ENCODE measurements at places on chromosomes 2 and 18.
A peak's percentile ranks its signal among the peaks of the same experiment; 100 is the strongest.

DNA sequence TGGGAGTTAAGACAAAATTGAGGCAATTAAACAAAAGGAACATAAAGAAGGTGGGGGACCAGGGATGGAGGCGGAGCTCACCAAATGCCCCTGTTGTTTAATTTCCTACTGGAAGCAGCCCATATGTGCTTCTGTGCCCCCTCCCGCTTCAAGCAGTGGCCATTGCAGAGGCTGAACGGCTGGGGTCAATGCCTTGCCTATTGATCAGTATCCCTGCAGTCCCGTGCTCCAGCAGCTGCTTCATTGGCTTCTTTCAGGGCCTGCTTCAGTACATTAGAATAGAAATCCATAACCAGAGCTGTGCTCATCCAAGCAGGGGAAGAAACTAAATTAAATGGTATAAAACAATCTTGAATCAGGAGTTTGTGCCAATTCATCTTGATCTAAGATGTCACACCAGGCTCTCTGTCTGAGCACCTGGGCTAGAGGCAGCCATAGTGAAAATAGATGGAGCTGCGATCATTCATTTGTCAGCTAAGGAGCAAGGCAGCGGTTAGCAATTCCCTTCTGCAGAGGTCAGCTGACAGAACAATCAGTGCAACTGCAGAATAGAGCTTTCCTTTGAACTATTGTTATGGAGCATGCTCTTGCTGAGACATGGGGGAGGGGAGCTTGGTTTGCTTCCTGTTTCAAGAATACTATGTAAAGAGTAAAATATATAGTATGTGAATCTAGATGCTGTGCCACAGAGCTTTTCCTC is 222.4 kb downstream of the WDR7 start:
- no peak for DNase-seq

GRCh38 chr2:119106301-119106897 is 52.2 kb downstream of the C1QL2 start:
- DNase-seq = no peak

- no peak for DNase-seq
Measured at GRCh38 chr18:71242981-71243380, 954.1 kb downstream of the SOCS6 start.

GRCh38 chr2:58194458-58194857 is 46.7 kb downstream of the FANCL start:
- DNase-seq = no peak

- DNase-seq = no peak
Measured at GRCh38 chr2:194842871-194843270, 814.2 kb upstream of the SLC39A10 start.

- DNase-seq = peak; percentile 13
Measured at GRCh38 chr18:77366067-77366719, 116.5 kb downstream of the GALR1 start.

DNA sequence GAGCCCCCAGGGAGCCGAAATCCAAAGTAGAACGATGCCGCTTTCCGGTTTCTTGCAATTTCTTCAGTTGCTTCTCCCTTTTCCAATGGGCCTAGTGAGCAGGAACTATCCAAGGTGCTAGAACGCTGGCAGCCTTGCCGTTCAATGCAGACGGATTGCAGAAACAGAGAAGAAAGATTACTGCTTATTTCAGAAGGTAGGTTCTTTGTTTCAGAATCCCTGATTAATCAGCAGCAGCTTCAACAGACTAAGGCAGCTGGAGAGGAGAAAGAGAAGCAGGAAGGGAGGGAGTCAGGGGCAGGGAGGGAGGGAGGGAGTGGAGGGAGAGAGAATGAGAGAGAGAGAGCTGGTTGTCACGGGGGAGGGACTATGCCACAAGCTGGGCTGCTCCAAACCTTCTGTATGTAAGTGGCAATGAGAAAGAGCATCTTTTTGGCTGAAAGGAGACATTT is 576 bp downstream of the NYAP2 start:
- peak; percentile 44 for DNase-seq

- DNase-seq = peak; percentile 75
Measured at GRCh38 chr2:8794923-8795825, 42.2 kb downstream of the KIDINS220 start.

DNA sequence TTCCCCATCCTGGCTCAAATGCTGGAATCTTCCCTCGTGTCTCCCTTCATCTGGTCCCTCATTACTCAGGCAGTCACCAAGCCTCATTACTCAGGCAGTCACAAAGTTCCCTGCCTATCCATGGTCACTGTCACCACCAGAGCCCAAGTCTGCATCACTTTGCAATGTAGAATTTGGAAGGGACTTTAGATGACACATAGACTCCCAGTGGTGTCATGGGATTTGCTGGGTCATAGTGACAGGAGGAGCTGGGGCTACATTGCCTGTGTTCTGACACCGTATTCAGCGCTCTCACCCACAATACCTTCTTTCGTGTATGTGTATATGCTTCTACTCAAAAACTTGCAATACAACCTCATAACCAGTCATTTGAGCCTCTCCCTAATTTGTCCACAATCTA is 2.1 kb upstream of the EMILIN1 start:
- DNase-seq = no peak

- DNase-seq = no peak
Measured at GRCh38 chr2:30180226-30180625, 33.4 kb downstream of the YPEL5 start.

DNA sequence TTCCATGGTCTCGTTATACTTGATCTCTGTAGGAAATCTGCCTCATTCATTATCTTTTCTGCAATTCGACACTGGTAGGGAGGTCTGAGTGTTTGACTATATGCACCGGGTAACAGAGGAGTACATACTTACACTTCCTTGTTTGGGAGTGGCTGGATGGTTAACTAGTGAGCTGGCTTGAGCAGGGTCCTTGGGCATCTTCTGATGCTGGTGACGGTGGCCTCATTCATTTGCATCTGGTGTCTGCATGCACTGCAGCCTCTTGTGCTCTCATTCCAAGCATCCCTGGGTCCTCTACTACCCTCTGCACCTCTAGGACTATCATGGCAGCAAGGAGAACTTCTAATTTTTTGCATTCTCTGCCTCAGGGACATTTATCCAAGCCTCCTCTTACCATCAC is 100.0 kb upstream of the TCF4 start:
- DNase-seq = no peak

- no peak for DNase-seq
Measured at GRCh38 chr18:74513149-74513882, 17.2 kb downstream of the CNDP2 start.

DNA sequence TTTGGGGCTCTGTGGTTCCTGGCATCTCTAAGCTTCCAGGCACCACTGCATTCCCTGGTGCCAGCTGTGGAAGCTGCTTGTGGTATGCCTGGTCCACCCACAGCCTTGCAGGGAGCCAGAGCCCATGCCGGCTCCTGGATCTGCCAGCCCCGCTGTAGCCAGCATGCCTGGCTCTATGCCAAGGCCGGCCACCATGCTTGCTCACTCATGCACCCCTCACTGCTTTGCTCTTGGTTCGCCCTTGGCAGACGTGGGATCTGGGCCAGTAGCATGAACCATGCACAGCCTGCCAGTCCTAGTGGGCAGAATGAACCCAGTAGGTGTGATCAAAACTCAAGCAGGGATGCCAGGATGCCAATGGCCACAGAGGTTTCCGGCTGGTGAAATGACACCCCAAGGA is 634.2 kb upstream of the TMEFF2 start:
- no peak for DNase-seq

- DNase-seq = no peak
Measured at GRCh38 chr2:15355386-15355785, 205.7 kb downstream of the NBAS start.

- DNase-seq = no peak
Measured at GRCh38 chr18:44048846-44049245, 631.8 kb upstream of the SETBP1 start.

- DNase-seq = no peak
Measured at GRCh38 chr2:60071490-60071831, 482.0 kb downstream of the BCL11A start.

DNA sequence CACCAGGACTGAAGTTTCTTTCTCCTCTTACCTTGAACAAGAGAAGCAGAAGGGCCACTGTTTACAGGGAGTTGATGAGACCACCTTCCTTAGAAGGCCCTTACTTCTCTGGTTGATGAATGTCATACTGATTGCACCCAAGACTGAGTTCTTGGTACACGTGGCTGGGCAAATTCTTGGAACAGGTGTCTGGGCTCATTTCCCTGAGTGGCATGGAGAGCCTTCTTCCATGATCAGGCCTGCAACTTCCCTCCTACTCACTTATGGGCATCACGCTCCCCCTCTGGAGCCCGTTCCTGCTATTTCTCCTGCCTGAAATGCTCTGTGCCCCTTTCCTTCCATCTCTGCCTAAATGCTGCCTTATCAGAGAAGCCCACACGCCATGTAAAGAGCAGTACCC is 110.3 kb downstream of the PTPRM start:
- no peak for DNase-seq

DNA sequence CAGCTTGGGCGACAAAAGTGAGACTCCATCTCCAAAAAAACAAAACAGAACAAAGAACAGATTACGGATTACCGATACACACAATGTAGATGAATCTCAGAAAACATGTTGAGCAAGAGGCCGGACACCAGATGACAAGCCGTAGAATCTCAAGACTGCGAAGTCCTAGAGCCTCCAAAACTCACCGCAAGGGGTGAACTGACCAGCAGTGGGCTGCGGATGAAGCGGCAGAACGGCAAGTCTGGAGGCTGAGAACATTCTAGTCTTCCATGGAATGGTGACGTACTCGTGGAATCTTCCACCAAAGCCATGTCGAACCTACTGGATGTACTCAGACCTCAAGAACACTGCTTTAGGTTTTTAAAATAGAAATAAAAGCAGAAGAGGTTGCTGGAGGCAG is 198.8 kb downstream of the NDUFA10 start:
- no peak for DNase-seq

DNA sequence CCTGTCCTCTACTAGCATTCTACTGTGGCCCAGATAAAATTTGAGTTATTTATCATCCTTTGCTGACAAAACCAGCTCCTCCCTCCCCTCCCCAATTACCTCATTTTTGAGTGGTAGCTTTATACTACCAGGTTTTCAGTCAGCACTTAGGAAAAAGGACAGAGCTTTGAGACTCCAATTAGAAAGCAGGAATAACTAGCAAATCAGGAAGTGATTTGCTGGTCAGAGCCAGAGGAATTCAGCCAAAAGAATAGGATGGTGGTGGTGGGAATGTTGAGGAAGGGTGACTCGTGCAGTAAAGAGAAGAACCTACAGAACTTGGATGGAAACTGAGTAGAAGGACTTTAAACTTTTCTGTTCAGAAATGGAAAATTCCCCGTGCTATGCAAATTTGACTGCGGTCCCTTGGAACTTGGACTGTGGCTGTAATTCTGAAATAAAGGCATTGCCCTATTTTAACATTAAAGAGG is 3.7 kb downstream of the MYL12B start:
- DNase-seq = peak; percentile 31

- peak; percentile 11 for DNase-seq
Measured at GRCh38 chr2:217248312-217248935, 388.6 kb upstream of the TNP1 start.

DNA sequence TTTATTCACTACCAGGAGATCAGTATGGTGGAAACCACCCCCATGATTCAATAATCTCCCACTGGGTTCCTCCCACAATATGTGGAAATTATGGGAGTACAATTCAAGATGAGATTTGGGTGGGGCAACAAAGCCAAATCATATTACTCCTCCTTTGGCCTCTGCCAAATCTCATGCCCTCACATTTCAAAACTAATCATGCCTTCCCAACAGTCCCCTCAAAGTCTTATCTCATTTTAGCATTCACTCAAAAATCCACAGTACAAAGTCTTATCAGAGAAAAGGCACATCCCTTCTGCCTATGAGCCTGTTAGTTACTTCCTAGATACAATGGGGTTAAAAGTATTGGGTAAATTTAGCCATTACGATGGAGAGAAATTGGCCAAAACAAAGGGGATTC is 989.5 kb upstream of the CNTNAP5 start:
- DNase-seq = no peak

GRCh38 chr18:47915229-47915628 is 15.2 kb downstream of the SMAD2 start:
- no peak for DNase-seq

DNA sequence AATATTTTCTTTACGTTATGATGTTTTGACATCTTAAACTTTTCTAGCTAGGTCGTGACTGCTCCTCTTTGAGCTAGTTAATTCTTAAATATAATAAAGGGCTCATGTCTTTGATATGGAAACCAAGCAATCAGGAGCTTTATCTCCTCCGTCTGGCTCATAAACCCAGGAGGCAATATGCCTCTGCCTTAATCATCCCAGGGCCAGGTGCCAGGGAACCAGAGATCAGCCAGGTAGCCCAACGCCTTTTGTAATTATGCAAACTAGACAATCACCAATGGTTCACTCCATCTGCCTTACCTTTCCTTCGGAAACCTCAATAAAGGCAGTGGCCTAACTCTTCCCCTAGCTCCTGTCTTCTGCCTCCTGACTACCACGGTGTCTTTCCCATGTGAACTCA is 213.7 kb downstream of the KCNJ3 start:
- DNase-seq = no peak

DNA sequence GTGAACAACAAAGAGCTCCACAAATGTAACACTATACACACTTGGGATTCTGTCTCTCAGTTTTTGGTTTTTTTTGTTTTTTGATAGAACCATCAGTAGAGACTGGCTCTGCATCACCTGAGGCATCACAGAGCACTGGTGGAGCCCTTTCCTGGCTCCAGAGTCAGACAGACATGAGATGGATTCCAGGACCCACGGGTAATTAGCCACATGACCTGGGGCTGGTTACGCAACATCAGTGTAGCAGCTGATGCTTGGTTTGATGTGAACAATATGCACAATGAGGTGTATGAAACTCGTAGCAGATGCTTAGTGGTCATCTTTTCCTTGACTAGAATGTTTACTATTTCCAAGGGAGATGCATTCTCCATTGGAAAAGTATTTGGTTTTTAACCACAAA is 40.7 kb downstream of the CMPK2 start:
- peak; percentile 32 for DNase-seq

- no peak for DNase-seq
Measured at GRCh38 chr18:40789286-40789685, 1165.7 kb upstream of the PIK3C3 start.

- peak; percentile 87 for DNase-seq
Measured at GRCh38 chr2:128318776-128319464, at the start of gene HS6ST1. TSS of gene HS6ST1 (minus strand) at chr2:128318868. CDS start at chr2:128318563, 305 bp downstream.

DNA sequence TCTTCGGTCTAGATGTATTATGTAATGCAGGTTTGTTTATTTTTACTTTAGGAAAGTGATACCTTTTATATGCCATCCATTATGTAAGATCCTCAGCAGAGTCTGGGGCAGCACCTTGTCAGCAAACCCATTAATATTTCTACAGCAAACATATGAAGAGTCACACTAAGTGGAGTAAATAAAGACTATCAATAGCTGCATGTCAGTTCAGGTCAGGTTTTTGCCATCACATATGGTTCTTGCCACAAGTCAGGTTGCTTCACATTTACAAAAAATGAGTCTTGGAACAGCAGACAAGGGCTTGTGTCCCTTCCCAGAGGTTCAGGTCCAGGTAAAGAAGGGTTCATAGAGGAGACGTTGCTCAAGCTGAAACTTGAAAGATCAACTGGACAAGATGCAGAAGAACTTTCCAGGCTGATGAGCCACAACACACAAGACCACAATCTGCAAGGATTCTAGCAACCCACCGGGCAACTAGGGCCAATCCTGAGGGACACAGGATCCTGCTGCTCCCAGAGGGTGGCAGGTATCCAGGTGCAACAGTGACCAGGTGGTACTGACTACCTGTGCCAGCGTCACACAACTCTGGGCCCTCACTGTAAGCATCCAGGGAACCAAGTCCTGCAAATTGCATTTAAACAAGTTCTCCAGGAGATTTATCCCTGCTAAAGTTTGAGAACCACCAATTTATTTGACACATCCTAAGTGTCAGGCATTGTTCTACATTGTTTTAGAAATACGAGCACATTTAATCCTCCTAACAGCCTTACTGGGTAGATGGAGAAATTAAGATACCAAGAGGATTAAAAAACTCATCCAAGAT is 215.8 kb downstream of the ALPK2 start:
- no peak for DNase-seq

GRCh38 chr18:76721207-76721996 is 101.0 kb upstream of the ZNF236 start:
- no peak for DNase-seq

All from AG08395 (cell line).